Aortic smooth muscle cell (primary cell): ENCODE measurements at places on chromosomes 5 and 9. TPM values are rescaled to one million over a fixed set of nuclear protein-coding genes. Genes with fewer than 3 reads are reported as not detected.

The SLC38A9 gene
- 23.5 and 24.7 TPM in 2 replicates for total RNA-seq

The ARHGEF39 gene
- 0.44 and 0.53 TPM in 2 replicates for total RNA-seq

The FBXL7 gene
- total RNA-seq: 2.2 and 4.3 TPM in 2 replicates

The RNF44 gene
- 1.2 and 2.0 TPM in 2 replicates for total RNA-seq

The NR3C1 gene
- 55.1 and 67.0 TPM in 2 replicates for total RNA-seq

The BTNL8 gene
- total RNA-seq: not detected in 2 replicates

The CNTLN gene
- total RNA-seq: 9.9 and 11.5 TPM in 2 replicates

The CAVIN4 gene
- total RNA-seq: 0.92 and 1.2 TPM in 2 replicates

The PCDHGC4 gene
- 2.0 and 3.2 TPM in 2 replicates for total RNA-seq

The ZNF366 gene
- total RNA-seq: under 0.01 and 0.06 TPM in 2 replicates

The SPATA9 gene
- total RNA-seq: 0.13 TPM in 1 of 2 replicates, not detected in the other

The KIF4B gene
- total RNA-seq: under 0.01 TPM in 1 of 2 replicates, not detected in the other

The KIF2A gene
- 45.0 and 53.0 TPM in 2 replicates for total RNA-seq

The ADCY2 gene
- under 0.01 TPM in 2 replicates for total RNA-seq

The STOM gene
- 58.5 and 86.2 TPM in 2 replicates for total RNA-seq

The TXNDC8 gene
- total RNA-seq: not detected in 2 replicates

The MARVELD2 gene
- 1.3 and 1.9 TPM in 2 replicates for total RNA-seq

The KDM3B gene
- total RNA-seq: 39.6 and 45.8 TPM in 2 replicates

The LCN6 gene
- not detected in 2 replicates for total RNA-seq

The SMIM32 gene
- not detected in 2 replicates for total RNA-seq

The PCDHGA1 gene
- 1.1 TPM in 2 replicates for total RNA-seq

The LCN15 gene
- not detected in 2 replicates for total RNA-seq

The ZER1 gene
- 16.4 and 22.1 TPM in 2 replicates for total RNA-seq

The SOHLH1 gene
- not detected in 2 replicates for total RNA-seq

The AQP3 gene
- total RNA-seq: 0.26 and 0.56 TPM in 2 replicates

The KLF9 gene
- 36.7 and 55.9 TPM in 2 replicates for total RNA-seq

The TLX3 gene
- total RNA-seq: not detected in 2 replicates

The ST8SIA4 gene
- 0.19 and 0.26 TPM in 2 replicates for total RNA-seq

The ANKRD33B gene
- total RNA-seq: 10.4 and 10.6 TPM in 2 replicates

The BTNL3 gene
- total RNA-seq: not detected in 2 replicates

The PCDHA1 gene
- total RNA-seq: under 0.01 and 0.06 TPM in 2 replicates

The NCBP1 gene
- total RNA-seq: 38.4 and 41.7 TPM in 2 replicates

The SLC4A9 gene
- not detected in 2 replicates for total RNA-seq
